ENCODE measurements at places on chromosomes 11 and 22.

GRCh38 chr11:65223011-65223410 is 38.8 kb upstream of the POLA2 start:
- DNase-seq, result no peak

GRCh38 chr11:69339041-69339733 is 45.2 kb downstream of the MYEOV start:
- no peak for DNase-seq

DNA sequence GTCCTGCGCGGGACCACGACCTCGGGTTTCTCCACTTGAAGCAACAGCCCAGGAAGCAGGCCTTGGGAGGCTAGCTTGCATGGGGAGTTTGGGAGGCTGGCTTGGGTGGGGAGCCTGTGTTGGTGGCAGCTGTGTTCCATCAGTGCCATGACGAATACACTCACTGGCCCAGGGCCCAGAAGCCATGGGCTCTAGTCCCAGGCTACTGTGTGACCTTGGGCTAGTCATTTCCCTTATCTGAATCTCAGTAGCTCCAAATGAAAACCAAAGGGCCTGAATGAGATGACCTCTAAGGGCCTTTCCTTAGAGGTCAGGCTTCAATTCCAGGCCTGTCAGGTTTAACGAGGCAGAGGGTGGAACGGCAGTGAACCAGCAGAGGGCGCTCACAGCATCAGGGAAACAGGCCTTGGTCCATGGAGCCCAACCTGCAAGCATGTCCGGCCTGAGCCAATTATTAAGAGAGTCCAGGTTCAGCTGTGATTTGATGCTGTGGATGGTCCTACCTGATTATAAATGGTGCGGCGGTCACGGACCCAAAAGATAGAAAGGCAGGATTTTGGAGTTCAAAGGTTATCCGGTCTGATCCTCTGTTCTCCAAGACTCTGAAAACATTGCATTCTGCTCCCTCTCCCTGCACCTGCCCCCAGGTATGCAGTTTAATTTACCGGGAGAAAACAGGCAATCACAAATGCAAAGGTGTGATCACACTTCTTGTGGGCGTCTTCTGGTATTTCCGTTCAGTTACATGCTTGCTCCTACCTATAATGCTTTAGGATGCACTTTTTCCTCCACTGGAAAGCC is 15.9 kb downstream of the PTPN5 start:
- peak; percentile 10 for DNase-seq

DNA sequence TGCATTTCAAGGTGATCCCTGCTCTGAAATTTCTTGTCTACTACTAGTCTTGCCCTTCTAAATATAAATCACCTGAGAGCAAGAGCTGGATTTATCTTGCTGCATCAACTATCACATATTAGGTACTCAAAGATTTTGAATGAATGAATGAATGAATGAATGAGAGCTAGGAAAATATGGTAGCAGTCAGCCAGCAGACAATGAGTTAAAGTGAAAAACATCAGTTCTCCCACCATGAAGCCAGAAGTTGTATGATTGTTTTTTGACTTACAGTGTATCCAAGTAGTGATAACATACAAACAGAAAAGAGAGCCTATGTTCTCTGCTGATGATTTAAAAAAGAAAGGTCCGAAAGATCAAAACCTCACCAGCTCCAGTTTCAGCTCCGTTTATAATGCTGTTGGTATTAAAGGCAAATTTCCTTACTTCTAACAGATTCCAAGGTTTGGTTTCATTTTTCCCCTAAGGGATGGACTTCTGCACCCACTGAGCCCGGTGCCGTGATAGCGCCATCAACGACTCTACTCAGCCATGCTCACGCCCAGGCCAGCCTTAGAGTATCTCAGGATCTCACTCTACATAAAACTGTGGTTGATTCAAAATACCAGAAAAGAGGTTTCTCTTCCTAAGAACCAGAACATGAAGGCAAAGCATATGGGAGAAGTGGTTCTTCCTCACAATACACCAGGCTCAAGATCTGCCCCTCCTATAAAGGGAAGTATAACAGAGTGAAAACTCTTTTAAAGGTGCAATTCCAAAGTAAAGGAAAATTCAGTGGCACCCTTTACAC is 92.0 kb downstream of the SGSM3 start:
- DNase-seq, result no peak

GRCh38 chr22:31753634-31754501 is at the start of gene DEPDC5:
TSS of gene DEPDC5 (plus strand) at chr22:31754019. CDS start at chr22:31754922, 903 bp downstream.
- DNase-seq, result peak; percentile 95

GRCh38 chr11:61567286-61568061 is 13.4 kb downstream of the SYT7 start:
- DNase-seq, result no peak

DNA sequence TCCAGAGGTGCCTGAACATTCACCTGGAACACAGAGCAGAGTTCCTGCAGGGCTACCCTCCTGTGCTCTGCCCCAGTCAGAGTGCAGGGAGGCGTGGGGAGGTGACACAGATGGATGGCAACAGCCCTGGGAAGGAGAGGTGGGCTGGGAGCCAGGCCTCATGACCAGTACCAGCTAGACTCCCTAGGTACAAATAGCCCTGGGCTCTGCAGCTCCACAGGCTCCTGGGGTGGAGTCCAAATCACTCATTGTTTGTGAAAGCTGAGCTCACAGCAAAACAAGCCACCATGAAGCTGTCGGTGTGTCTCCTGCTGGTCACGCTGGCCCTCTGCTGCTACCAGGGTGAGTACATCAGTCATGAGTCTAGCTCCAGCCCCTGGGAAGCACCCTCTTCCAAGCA is at the start of gene SCGB1D2:
SCGB1D2 (plus strand) TSS at position 219 of the 400 bp plus-strand sequence; CDS start at position 288, 69 bp downstream.
- no peak for DNase-seq

DNA sequence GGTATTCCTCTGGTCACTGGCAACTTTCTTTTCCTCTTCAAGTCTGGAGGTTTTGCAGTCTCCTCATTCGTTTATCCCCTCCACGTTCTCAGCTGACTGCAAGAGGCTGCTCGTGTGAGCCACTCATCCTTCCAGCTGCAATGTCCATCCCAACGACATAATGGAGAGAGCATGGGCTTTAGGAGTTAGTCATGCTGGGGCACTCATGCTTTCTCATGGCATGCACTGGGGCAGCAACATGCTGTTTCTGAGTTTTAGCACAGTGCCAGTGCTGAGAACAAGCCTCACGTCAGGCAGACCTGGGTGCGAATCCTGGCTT is 7.1 kb downstream of the DCPS start:
- no peak for DNase-seq

- no peak for DNase-seq
Measured at GRCh38 chr11:128448981-128449713, 138.2 kb downstream of the ETS1 start.

DNA sequence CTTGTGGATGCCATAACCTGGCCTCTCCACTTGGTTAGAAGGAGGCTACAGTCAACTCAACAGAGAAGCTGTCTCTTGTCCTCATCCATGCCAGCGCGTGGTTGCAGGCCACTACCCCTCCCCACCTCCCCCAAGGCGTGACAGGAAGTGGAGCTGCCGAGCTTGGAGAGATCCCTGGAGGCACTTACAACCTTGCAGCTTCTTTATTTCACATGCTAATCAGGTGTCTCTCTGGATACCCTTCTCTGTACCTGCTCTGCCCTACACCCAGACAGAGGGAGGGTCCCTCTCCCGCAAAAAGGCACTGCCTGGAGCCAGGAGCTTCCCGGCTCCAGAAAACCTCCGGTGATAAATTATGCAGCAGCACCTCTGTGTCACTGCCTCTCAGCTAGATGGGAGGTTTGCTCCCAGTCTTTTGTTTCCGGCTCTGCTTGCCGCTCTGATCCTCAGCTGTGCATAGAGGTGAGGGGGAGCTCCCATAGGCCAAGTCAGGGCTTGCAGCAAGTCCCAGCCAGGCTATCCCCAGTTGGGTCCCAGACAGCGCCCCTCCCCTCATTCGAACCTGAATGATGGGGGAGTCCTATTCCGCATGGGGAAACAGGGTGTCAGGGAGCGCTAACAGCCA is 5.7 kb downstream of the LRP4 start:
- DNase-seq, result peak; percentile 44

- peak; percentile 70 for DNase-seq
Measured at GRCh38 chr11:90134478-90135003, at the start of gene NAALAD2. TSS of gene NAALAD2 (plus strand) at chr11:90134663. CDS start at chr11:90134759, 96 bp downstream.

- no peak for DNase-seq
Measured at GRCh38 chr11:90594658-90595057, 371.8 kb upstream of the CHORDC1 start.

DNA sequence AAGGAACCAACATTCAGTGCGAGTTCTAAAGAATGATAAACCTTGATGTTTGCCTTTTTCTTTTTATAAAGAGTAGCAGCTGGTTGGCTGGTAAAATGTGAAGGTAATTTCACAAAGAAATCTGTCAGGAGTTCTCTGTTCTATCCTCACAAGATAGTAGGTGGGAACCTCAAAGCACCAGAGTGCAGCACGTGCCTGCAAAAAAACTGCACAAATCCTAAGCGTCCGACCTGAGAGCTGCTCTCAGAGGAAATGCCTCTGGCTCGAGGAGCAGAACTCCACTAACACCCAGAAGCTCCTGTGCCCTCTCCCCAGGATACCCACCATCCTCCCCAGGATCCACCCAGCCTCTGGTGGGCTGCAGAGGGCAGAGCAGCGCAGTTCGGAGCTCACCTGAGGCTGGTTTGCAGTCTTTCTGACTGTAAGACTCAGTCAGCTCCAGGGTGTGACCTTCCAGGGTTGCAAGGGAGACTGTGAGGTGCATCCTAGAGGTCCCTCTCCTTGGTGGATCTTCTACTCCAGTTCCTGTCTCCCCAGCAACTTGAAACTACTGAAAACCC is 23.5 kb downstream of the PRDM10 start:
- no peak for DNase-seq

- DNase-seq, result no peak
Measured at GRCh38 chr22:17269224-17269606, 50.0 kb upstream of the ADA2 start.

DNA sequence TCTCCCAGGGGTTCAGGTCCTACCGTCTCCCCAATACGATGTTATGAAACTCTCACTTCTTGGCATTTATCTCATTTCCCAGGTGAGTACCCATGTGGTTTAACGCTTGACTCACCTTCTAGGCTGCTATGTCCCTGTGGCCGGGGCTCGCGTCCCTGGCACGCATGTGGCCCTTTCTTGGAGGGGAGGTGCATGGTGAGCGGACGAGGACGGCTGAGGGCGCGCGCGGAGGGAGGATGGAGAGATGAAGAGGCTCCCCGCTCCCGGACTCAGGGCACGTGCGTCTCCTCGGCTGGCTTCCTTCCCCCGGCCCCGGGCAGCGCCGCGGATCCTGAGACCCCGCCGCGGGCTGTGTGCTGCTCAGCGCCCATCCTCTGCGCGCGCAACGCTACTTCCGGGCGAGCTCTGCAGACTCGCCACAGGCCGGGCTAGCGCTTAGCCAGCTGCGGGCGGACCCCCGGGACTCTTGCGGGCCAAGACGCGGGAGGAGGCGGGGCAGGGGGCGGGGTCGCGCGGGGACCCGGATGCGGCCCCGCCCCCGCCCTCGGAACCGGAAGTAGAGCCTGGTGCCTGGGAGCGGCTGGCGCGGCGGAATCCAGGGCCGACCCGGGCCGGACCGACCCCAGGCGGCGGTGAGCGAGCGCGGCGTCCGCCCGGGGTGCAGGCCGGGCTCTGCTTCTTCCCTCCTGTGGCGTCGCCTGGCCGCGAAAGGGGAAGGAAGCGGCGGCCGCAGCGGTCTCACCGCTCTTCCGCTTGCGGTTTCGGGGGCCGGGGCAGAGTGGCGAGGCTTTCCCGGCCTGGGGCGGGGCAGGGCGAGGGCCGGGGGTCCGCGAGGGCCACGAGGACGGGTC is at the start of gene CTTN:
CTTN (plus strand) TSS at position 547 of the 851 bp plus-strand sequence. CDS start 8,769 bp downstream, outside the sequence.
- peak; percentile 62 for DNase-seq

DNA sequence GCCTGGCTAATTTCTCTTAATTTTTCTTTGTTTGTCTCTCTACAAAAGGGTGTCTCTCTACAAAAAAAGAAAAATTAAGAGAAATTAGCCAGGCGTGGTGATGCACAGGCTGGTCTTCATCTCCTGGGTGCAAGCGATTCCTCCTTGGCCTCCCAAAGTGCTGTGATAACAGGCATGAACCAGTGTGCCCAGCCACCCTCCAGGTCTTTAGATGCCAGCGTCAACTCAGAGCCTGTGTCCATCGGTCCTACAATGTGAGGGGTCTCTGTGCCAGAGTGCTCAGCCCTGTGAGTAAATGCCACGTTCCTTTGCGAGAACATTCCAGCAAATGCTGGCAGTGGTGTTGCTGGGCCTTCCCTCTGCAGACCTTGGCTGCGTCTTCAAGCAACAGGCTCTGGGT is 62.7 kb downstream of the IGF2 start:
- no peak for DNase-seq

- DNase-seq, result no peak
Measured at GRCh38 chr11:93032580-93032979, 63.1 kb downstream of the MTNR1B start.

DNA sequence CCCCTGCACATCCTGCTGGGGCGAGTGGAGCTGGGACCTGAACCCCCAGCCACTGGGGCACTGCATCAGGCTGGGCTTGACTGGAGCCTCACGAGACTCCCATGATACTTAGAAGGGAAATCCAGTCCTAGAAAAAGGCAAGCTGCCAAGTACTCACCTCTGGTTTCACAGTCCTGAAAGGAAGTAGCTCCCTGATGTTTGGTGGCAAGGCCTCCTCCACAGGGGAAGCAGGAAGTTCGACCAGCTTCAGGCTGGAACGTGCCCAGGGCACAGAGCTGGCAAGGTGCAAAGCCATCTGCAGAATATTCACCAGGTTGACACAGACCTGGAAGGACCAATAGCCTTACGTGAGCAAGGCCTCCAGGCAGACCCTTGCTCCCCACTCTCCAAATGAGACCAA is 26.8 kb upstream of the NRIP3 start:
- no peak for DNase-seq

- no peak for DNase-seq
Measured at GRCh38 chr22:26522592-26522991, 10.3 kb upstream of the TFIP11 start.

DNA sequence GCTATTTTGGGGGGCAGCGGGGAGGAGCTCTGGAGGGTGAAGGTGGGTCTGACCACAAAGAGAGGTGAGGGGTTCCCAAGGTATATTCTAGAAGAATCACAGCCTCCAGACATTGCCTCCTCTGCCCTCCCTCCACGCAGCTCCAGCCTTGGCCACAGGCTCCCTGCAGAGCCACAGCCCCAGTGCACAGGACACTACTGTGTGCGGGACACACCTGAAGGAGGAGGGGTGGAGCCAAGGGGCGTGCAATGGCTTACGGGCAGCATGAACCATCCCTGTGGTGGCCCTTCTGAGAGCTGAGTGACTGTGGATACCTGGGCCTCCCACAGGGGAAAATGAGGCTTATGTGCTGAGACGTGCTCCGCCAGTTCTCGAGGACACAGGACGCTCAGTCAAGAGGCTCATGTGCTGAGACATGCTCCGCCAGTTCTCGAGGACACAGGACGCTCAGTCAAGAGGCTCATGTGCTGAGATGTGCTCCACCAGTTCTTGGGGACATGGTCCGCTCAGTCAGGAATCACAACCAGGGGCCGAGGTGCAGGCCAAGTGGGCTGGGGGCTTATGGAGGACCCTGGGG is 417.3 kb downstream of the SHANK2 start:
- no peak for DNase-seq

GRCh38 chr11:123696183-123696582 is 41.8 kb upstream of the SCN3B start:
- DNase-seq, result no peak

GRCh38 chr11:31882951-31883392 is 71.8 kb upstream of the PAX6 start:
- no peak for DNase-seq

GRCh38 chr22:44037519-44038375 is 13.6 kb downstream of the PARVB start:
- no peak for DNase-seq

- DNase-seq, result no peak
Measured at GRCh38 chr22:30969532-30970355, 679 bp downstream of the TUG1 start.

GRCh38 chr11:77654770-77655434 is 17.3 kb upstream of the CLNS1A start:
- no peak for DNase-seq

All from caudate nucleus (tissue), 63 donors.